ENCODE measurements at places on chromosomes 4 and X.

DNA sequence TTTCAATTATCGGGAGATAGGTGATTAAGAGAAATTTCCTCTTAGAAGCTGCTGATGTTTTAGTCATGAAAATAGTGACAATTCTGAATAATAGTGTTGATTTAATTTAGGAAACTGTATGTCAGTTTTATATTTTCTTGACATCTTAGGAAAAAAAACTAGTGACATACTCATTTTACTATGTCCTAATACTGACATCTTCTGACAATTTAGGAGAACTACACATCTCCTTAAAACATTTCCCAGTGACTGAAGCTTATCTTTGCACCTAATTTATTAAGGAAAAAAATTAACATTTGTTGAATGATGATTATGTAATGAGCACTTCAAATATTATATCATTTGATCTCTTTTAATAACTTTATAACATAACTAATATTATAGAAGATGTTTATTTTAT, 42.0 kb upstream of the RBMXL3 start:
- no peak for DNase-seq

- DNase-seq: no peak
These were observed 27.0 kb downstream of the BLOC1S4 start for GRCh38 chr4:6742989-6743388.

- no peak for DNase-seq
These were observed 34.0 kb upstream of the RASGEF1B start for GRCh38 chr4:81505726-81506125.

- no peak for DNase-seq
These were observed 6.5 kb downstream of the TMEM150C start for GRCh38 chr4:82555276-82555675.

DNA sequence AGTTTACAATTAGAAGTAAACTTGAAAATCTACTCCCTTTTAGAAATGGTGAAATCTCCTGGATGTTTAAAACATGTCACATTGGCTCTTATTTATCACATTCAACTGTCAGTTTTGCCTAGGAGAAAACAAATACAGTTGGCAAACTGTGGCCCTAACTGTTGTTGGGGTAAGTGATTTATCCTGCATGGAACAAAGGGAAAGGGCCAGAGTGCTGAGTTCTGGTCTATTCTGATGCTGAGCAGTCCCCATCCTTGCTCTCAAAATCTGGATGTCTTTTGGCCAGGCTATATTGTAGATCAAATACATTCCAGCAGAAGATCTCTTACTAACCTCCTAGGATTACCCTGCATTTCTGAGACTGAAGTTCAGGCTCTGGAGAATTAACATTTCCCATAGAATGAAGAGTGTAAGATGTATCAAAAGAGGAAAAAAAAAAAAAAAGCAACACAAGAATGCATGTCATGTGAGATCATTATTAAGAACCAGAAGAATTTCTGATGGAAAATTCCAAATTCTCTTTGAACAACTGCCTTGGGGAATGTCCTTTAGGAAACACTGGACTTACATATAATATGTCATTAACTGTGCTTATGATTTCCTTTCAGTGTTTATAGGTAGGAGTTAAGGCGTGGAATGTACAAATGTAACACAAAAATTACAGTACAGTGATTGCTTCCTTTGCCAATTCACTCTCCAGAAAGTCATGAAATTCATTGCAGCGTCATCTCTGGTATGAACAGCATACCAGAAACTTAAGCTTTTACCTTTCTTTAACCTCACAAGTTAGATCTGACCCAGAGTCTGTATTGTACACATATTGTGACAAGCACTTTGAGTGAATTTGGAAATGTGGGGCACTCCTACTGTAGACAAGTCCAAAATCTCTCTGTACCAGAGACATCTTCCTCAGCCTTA, 1012.5 kb upstream of the LCORL start:
- no peak for DNase-seq

DNA sequence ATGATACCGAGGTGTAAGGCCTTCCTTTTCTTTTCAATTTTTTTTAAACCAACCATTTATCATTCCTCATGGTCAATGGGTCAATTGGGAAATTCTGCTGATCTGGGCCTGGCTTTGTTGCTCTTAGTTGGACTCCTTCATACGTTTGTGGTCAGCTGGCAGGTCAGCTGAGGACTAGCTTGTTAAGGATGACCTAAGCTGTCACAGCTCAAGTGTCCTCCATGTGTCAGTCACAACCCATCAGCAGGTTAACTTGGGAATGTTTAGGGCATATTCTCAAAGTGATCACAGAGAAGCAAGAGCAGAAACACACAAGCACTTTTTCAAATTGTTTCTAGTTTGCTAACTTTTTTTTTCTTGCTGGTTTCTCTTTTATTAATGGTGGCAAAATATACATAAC, 117.4 kb upstream of the MAB21L2 start:
- no peak for DNase-seq

DNA sequence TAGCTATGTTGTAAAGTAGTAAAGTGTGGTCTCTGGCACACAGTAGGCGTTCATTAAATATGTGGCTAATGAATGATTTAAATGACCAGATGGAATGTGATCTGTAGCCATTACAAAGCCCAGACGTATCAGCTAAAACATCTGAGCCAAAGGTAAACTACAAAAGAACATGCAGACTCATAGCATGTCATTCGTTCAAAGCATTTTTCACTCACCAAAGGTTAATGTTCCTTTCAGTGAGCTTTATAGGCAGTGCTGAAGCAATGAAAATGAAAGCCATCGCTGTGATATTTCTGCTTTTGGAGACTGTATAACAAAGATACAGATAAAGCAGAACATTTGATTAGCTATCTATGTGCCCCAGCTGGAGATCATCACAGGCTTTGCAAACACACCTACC, 50.5 kb downstream of the F9 start:
- peak; percentile 3 for DNase-seq

- no peak for DNase-seq
These were observed 1.3 kb upstream of the MAMLD1 start for GRCh38 chrX:150361777-150362351.

- DNase-seq: peak; percentile 19
These were observed 777 bp upstream of the CASK start for GRCh38 chrX:41923978-41924683.

- DNase-seq: peak; percentile 49
These were observed 20.2 kb upstream of the TMEM184C start for GRCh38 chr4:147596981-147597380.

DNA sequence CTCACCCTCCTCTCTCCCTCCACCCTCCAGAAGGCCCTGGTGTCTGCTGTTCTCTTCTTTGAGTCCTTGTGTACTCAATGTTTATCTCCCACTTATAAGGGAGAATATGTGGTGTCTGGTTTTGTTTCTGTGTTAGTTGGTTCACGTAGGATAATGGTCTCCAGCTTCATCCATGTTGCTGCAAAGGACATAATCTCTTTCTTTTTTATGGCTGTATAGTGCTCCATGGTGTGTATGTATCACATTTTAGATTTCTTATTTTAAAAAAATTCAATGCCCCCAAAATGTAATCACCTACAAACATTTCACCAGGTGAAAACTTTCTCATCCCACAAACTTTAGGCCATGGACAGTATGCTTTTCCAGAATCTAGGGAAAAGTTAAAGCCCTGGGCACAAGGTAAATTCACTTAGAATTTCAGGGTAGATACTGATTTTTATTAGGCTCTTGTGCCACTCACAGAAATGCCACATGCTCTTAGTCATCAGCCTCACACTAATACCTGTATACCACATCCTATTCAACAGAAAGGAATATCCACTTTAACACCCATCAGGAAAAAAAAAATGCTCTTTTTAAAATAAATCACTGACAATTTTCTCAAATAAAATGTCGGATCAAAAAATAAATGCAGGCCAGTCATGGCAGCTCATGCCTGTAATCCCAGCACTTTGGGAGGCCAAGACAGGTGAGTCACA, 104.8 kb upstream of the ENPP6 start:
- peak; percentile 0 for DNase-seq

DNA sequence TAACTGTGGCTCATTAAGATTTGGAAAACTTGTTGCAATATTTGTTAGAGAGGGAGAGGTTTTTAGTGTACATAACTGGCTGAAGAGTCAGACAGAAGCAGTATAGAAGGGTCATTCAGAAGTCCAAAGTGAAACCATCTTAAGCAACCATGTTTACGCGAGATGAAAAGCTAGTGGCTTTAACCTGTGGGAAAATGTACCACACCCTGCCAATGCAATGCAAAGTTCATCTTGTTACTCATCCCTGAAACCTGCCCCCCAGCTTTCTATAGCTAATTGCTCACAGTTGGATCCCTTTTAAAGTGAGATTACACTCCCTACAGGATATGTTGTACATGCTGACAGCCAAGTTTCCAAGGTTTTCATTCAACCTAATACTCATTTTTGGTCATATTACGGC, 96.7 kb upstream of the RAPGEF2 start:
- no peak for DNase-seq

DNA sequence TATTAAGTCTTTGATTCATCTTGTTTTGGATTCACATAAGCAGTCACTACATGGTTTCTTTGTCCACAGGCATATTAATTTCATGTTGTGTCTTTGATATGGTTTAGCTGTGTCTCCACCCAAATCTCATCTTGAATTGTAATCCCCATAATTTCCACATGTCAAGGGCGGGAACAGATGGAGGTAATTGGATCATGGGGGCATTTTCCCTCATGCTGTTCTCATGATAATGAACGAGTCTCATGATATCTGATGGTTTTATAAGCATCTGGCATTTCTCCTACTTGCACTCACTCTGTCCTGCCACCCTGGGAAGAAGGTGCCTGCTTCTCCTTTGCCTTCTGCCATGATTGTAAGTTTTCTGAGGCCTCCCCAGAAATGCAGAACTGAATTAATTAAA, 1811.2 kb upstream of the PCDH10 start:
- DNase-seq: no peak

DNA sequence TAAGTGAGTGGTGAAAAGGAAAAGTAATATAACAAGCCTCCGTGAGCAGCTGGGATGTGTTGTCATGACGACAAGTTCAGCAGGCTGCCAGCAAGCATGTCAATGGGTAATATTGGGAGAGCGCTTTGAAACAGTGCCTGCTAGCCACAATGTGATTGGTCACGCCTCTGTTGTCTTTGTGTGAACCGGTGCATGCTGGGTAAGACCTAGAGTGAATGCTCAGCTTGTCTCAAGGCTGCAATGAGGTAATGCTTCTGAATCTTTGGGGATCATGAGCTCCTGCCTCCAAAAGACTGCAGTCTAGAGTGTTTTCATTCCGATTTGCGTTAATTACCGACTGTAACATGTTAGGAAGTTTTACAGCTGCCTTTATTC, 54.9 kb downstream of the STOX2 start:
- DNase-seq: peak; percentile 5

DNA sequence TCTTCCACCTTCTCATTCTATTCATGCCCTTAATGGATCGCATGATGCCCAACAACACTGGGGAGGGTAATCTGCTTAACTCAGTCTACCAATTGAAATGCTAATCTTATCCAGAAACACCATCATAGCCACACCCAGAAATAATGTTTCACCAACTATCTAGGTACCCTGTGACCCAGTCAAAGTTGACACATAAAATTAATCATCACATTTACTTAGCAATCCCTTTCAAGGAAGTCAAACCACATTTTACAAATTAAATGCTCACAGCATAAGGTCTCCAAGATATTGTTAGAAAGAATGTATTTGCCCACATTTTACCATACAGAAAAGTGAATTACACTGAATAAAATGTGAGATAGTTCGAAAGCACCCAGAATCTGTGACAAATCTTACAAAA, 92.5 kb downstream of the PRSS12 start:
- no peak for DNase-seq

DNA sequence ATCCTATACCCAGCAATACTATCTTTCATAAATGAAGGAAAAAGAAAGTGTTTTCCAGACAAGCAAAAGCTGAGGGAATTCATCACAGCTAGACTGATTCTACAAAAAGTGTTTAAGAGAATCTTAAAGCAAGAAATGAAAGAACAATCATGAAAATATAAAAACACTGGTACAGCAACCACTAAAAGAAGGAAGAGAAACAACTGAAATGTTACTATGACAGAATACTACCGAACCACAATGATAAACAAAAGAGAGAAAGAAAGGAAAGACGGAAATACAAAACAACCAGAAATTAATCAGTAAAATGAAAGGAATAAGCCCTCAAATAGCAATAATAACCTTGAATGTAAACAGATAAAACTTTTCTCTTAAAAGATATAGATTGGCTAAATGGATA, 110.8 kb upstream of the AFF2 start:
- no peak for DNase-seq

DNA sequence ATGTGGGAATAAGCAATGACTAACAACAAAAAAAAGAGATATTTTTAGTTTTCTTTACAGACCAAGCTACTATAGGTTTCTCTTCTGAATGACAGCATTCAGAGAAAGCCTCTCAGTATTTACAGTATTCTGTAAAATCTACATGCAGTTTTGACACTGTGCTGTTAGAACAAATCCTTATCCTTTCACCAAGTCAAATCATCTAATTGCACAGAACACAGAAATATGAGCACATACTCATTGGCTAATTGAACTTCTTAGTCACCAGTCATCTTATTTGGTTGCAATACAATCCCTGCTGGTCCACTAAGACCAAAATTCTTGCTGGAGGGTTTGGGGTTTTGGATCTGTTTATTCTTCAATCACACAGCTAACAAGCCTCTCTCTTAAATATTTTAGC, 5.7 kb downstream of the ACOT9 start:
- DNase-seq: no peak

- no peak for DNase-seq
These were observed 2.8 kb upstream of the PARM1 start for GRCh38 chr4:74930162-74930561.

- no peak for DNase-seq
These were observed 205.9 kb downstream of the LDB2 start for GRCh38 chr4:16692524-16692923.

DNA sequence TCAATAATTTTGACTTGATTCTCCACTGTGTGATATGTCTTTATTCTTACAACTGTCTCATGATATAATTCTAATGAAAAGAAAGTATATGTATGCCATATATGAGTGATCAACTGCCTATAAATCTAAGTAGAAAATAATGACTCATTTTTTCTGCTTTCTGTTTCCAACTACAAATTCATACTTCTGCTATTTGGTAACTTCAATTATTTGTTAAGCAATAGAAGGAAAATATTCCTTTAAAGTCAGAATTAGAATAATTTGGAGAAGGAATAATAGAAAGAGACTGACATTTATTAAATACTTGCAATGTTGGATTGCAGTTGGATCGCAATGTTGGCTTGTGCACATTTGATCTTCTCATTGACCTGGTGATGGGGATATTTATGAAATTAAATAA, 204.2 kb upstream of the PACRGL start:
- DNase-seq: no peak

DNA sequence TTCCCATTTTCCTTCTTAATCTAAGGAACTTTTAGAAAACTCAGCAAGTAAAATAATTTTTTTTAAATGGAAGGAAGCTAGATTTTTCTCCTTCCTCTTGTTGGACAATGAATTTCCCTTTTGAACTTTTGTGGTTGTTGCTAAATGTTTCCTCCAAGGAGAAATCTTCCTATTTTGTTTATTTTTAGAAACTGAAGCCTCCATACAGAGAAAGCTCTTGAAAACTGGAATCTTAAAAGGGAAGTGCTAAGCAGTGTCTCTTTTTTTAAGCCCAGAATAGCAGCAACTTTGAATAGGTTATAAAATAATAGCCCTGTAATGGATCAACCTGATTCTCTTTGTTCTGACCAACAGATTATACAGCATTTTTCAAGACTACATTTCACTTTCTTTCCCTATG, 15.1 kb upstream of the DCLK2 start:
- DNase-seq: no peak
